ENCODE measurements at places on chromosomes 1 and 21.

- DNase-seq, result no peak
These were observed 119.4 kb upstream of the CXADR start for GRCh38 chr21:17393413-17393812.

GRCh38 chr21:31725202-31725839 is 6.6 kb downstream of the SCAF4 start:
- DNase-seq, result no peak

- DNase-seq, result no peak
These were observed 33.4 kb downstream of the SH3BP5L start for GRCh38 chr1:248792342-248792741.

DNA sequence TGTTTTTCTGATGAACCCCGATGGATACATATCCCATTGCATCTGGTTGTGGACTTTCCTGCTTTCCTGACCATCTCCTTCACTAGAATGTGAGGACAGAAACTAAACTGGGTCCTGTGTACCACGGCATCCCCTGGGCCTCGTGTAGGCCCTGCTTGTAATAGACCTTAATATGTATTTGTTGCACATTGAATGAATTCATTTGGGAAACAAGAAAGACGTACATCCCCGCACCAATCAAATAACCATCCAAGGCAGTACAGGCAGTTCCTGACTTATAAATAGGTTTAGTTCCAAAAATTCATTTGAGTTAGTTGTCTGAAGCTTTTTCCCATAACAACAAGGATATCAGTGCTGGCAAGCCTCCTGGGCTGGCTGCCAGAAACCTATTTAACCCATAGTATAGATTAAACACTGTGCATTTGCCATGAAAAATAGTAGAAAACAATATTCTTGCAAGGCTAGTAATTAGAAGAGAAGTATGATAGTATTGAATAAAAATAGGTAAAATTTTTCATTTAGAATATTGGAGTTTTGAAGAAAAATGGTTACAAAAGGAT is 81.8 kb upstream of the CD34 start:
- DNase-seq, result no peak

DNA sequence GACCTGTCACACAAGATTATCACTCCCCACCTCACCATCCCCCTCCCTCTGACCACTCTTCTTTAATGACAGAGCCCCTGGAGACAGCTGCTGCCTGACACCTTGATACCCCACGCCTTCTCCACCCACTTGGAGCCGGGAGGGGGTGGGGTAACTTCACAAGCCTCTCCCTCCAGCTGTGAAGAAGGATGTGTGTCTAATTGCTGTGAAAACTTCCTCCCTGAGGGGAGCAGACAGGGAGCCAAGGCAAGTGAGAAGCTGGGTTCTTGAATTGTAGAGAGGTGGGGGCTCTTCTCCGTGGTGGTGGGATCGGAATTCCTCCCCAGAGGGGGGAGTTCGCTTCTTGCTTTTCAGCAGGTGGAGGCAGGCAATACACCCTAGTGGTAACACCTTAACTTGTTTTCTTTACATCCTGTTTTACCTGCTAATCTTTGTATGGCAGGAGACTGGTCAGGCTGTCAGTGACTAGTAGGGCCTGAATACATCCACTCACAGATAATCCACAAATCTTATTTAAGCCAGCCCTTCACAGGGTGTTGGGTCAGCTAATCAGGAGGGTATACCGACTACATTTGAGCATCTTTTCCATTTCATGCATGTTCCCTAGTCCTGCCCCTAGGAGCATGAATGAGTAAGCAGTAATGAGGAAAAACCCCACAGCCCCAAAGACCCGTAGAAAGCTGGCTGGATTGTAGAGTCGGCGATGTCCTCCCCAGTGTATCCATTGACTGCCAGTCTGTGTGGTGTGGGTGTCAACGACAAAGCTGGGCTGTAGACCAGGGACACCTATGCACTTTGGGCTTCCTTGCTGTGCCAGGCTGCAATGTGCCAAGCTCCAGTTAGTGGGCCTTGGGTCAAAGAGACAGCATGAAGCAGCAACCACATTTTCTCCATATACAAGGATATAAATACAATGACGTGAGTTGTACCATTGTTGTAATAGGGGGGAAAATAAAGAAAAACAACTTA is 57.3 kb downstream of the NFASC start:
- DNase-seq, result no peak

GRCh38 chr1:215393476-215393875 is 173.6 kb upstream of the KCTD3 start:
- no peak for DNase-seq

- no peak for DNase-seq
These were observed 188.3 kb downstream of the ASTN1 start for GRCh38 chr1:176976225-176976624.

GRCh38 chr1:178964469-178965330 is 61.0 kb upstream of the FAM20B start:
- DNase-seq, result no peak

DNA sequence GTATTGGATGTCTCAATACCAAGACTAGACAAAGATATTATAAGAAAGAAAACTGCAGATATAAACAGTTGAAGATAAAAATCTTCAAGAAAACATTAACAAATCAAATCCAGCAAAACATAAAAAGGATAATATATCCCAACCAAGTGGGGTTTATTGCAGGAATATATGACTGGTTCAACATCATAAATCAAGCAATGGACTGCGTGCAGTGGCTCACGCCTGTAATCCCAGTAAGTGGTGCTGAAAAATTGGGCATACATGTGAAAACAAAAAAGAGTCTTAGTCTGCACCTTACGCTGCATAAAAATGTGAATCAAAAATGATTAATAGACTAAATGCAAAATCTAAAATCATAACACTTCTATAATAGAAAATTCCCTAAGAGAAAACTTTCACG is 112.9 kb upstream of the PDE4B start:
- DNase-seq, result no peak

DNA sequence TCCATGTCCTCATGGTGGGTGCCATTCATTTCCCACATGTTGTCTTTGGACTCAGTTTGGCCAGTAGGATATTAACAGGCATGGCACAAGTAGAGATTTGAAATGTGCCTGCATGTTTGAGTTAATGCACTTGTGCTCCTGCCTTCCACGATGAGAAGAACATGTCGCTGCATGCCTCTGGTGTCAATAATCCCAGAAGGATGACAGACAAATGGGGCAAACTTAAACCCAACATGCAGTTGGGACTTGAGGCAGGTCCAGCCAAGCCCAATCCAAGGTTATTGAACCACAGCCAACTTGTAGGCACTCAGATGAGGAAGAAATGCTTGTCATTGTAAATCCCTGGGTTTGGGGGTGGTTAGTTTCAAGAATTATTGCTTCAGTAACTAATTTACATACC is 174.6 kb downstream of the TRIM33 start:
- DNase-seq, result no peak

GRCh38 chr1:2623571-2624337 is 9.1 kb downstream of the MMEL1 start:
- no peak for DNase-seq

DNA sequence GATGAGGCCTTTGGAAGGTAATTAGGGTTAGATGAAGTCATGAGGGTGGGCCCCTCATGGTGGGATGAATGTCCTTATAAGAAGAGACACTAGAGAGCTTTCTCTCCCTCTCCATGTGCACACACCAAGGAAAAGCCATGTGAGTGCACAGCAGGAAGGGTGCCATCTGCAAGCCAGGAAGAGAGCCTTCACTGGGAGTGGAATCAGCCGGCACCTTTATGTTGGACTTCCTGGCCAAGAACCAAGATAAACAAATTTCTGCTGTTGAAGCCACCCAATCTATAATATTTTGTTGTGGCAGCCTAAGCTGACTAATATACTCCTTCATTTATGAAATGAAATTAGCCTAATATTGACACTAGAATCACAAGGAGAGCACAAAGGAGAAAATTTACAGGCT is 38.2 kb upstream of the PKP1 start:
- no peak for DNase-seq

DNA sequence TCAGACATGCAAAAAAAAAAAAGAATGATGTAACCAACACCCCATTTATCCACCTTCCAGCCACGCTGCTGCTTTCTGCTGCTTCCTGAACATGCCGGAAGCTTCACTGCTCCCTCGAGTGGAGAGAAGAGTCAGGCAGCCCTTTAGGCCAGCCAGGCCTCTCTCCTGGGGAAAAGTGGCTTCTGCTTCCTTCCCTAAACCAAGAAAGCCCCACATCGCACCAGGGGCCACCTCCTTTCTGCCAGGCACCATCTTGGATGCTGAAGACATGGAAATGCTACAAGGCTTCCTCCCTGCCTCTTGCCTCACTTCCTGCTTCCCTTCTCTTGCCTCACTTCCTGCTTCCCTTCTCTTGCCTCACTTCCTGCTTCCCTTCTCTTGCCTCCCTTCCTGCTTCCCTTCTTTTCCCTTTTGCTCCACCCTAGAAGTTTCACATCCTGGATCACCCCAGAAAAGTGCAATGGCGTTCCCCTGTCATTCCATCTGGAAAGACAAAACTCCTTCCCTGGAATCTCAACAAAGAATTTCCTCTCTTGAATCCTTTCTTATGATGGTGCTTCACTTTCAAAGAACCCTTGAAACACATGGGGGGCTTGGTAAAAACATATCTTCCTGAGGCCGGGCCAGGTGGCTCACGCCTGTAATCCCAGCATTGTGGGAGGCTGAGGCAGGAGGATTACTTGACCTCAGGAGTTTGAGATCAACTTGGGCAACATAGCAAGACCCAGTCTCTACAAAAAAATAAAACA is 18.7 kb downstream of the TNFRSF8 start:
- no peak for DNase-seq

- no peak for DNase-seq
These were observed 56.2 kb upstream of the PRRC2C start for GRCh38 chr1:171429137-171429536.

DNA sequence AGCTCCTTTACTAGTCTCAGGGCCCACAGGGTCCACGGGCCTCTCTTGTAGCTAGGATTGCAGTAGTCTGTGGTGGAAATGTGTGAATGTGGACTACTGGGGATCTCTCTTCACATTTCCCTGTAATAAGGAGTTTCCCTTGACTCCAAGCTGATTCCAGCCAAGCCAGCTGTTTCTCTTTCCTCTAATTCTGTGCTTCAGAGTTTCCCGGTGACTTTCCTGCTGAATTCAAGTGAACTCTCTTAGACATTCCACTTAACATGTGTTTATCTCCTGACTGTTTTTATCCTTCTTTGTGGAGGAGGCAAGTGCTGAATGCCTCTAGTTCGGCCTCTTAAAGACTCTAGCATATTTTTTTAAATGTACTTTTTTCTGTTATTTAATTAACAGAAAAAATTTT is 354.0 kb upstream of the RGS18 start:
- DNase-seq, result no peak

DNA sequence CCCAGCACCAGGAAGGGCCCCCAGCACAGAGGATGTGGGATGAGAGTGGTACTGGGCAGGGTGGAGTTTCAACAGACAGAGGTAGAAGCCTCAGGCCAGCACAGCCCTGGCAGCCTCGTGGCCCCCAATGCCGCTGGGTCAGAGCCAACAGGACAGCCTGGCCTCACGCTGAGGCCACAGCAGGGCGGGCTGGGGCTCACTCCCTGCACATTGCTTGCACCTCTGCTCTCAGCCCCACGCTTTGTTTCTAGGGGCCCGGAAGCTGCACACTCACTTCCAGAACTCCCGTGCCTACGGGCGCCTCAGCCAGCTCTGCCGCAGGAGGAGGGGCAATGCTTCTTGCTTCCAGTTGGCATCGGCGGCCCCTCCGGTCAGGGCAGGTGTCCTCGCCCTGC is 72.9 kb downstream of the SIK1 start:
- peak; percentile 57 for DNase-seq

GRCh38 chr1:234940841-234941240 is 187.8 kb downstream of the TOMM20 start:
- no peak for DNase-seq

DNA sequence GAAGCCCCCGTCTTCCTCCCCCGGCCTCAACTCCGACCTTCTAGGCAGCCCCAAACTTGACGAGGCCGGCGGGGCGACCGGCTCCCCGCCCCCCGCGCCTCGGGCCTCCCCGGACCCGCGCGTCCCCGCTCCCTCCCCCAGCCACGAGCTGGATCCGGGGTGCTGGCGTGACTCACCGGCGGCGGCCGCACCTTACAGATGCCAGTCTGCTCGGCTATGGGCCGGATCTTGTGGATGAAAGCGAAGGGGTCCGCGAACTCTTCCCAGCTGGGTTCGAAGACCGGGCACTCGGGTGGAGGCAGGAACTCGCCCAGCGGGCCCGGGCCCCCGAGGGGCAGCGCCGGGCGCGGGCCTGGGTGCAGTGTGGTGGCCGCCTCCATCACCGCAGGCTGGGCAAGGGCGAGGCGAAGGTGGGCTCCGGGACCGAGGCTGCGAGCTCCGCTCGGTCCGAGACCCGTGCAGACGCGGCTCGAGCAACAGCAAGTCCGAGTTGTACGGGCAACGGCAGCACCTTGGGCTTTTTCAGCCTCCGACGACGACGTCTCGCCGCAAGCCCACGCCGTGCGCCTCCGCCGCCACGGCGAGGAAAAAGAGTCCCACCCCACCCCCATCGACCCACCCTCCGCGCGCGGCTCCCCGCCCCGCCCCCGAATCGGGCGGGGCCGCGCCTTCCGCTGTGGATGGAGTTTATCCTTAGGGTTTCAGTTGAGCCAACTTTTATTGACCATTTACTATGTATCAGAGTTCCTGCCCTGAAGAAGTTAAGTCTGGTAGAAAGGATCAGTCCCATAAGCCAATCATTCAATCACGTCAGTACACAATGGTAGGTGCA is at the start of gene KDM5B:
Gene KDM5B, minus strand, starts transcription at position 496 of the 832 bp plus-strand sequence. Its CDS starts 116 bp downstream, at position 380.
- DNase-seq, result peak; percentile 84

- DNase-seq, result no peak
These were observed 57.6 kb downstream of the CD34 start for GRCh38 chr1:207853372-207853757.

DNA sequence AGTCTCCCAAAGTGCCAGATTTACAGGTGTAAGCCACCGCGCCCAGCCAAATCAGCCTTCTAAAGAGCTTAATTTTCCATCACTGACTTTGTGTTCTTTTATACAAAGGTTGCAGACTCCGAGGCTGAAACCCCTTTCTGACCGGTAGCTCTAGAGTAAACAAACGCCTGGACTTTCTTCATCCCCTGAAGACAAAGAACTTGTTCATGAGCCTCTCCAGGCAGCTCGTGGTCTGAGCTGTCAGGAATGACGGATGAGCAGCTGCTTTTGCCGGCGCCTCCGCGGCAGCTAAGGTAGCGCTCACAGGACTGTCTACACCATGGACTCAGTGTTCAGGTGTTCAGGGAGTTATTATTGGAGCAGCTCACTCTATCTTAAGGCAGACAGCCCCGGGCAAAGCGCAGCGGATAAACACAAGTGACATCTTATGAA is 128.5 kb upstream of the ERRFI1 start:
- no peak for DNase-seq

GRCh38 chr1:29875557-29876028 is 639.3 kb downstream of the PTPRU start:
- DNase-seq, result no peak

GRCh38 chr1:226201029-226201593 is 14.6 kb upstream of the ACBD3 start:
- DNase-seq, result peak; percentile 20

Measured in transverse colon (tissue), 4 donors.